ENCODE measurements at places on chromosomes 6 and 20.

GRCh38 chr6:73739096-73739495 is 43.1 kb downstream of the CD109 start:
- peak; percentile 60 for DNase-seq

- no peak for DNase-seq
Observed at GRCh38 chr6:36758516-36759147, 61.0 kb downstream of the RAB44 start.

GRCh38 chr6:129577691-129578090 is 132.3 kb downstream of the ARHGAP18 start:
- no peak for DNase-seq

- no peak for DNase-seq
Observed at GRCh38 chr6:14429396-14429795, 311.8 kb downstream of the CD83 start.

DNA sequence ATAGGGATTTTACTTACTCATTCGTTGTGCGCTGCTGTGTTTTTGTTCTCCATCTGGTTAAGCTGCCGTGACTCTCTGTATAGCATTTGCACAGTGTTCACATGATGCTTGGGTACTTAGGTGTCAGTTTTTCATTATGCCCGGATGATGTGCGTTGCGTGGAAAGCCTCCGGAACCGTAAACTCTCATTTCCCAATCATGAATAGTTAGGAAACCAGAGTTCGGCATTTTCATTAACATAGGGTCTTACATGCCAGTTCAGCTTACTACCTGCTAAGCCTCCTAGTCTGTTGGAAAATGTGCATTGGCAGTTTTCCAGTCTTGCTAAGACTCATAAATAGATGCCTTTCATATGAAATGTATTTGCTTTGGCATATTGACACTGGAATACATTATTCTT is 483.4 kb upstream of the FLRT3 start:
- DNase-seq = no peak

- no peak for DNase-seq
Observed at GRCh38 chr20:37941992-37942391, 39.1 kb downstream of the VSTM2L start.

DNA sequence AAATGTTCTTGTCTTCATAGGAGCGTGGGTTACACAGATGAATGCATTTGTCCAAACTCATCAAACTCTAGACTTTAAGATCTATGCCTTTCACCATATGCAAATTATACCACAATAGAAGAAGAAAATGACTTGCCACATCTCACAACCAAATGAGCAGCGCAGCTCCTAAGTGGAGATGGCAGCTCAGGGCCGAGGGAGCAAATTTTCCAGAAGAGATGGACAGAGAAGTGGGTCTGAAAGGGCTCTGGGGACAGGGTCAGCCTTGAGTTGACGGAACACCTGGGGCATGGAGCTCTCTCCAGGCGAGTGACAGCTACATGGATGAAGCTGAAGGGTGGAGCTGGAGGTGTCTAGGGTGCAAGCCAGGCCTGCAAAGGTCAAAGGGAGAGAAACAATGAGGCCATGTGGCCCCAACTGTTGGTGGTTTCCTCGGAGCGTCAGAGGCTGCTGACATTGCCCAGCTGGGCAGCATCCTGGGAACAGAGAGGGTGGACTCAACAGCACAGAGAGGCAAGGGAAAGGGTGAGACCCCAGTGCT is 228.3 kb downstream of the NRN1 start:
- no peak for DNase-seq

DNA sequence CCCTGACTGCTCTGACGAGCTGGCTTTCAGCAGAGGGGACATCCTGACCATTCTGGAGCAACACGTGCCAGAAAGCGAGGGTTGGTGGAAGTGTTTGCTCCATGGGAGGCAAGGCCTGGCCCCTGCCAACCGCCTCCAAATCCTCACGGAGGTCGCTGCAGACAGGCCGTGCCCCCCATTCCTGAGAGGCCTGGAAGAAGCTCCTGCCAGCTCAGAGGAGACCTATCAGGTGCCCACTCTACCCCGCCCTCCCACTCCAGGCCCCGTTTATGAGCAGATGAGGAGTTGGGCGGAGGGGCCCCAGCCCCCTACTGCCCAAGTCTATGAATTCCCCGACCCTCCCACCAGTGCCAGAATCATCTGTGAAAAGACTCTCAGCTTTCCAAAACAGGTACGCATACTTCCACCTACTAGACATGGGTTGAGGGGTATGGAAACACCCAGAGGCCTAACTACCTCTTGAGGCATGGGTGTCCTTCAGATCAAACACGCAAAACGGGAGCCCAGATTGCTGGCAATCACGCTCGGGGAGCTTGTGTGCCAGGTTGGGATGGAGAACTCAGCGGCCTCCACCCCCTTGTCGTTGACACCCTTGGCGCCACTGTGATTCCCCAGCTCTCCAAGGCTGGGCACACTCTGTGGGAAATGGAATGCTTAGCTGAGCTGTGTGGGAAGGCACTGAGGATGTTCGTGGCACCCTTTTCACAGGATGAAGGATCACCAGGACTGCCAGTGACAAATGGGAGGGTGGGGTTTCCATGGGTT is 25.3 kb downstream of the CASS4 start:
- no peak for DNase-seq

GRCh38 chr6:42224222-42225028 is 6.8 kb upstream of the MRPS10 start:
- DNase-seq = peak; percentile 92

DNA sequence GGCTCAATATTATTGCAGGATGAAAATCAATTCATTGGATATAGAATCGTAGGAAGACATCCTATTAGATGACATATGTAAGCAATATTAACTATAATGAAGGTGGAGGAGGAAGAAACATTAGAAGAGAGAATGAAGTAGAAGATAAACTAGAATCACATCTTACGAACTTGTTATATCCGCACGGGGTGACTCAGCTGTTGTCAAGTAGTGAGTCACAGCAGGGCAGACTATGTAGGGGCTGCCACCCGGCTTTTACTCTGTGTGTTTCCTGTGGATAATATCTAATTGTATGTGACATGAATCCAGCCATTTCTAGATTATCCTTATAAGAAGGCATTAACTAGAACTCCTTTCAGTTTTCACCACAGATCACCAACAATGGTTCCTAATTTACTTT is 520.2 kb downstream of the DOK5 start:
- peak; percentile 34 for DNase-seq

- no peak for DNase-seq
Observed at GRCh38 chr20:58313396-58313795, 3.9 kb downstream of the RAB22A start.

GRCh38 chr6:163533443-163533842 is 118.9 kb downstream of the QKI start:
- peak; percentile 50 for DNase-seq

DNA sequence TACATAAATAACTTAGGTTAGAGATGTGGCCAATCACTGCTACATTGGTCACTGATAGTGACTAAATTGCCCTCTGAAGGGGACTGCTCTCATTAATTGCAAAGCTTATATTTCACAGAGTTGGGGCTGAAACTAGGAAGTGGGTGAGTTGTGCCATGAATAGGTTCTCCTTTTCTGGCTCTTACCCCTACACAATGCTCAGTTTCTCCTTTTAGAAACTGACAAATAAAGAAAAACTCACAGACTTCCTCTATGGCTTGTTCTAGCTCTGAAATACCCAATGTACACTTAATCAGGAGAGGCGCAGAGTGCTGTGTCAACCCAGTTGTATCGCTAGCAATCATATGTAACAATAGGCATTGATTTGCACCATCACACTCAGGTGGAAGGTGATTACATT is 41.2 kb upstream of the PROKR2 start:
- DNase-seq = no peak

DNA sequence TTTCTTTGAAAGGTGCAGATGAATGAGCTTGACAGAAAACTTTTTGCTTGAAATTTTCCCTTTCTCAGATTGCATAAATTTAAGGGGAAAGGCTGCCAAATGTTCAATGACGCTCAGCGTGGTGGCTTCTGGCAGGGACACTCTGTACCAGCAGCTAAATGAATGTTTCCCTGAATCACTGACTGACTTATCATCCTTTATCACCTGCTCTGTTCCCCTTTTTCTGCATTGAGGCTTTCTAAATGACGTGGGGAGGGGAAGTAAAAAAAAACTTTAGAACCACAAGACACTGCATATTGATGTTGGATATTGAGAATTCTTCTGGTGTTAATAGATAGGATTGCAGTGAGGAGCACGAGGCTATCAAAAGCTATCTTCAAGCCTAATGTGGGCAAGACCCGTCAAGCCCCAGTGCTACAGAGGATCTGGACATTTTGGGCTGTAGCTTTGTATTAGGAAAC is 46.9 kb upstream of the ENPP5 start:
- no peak for DNase-seq

DNA sequence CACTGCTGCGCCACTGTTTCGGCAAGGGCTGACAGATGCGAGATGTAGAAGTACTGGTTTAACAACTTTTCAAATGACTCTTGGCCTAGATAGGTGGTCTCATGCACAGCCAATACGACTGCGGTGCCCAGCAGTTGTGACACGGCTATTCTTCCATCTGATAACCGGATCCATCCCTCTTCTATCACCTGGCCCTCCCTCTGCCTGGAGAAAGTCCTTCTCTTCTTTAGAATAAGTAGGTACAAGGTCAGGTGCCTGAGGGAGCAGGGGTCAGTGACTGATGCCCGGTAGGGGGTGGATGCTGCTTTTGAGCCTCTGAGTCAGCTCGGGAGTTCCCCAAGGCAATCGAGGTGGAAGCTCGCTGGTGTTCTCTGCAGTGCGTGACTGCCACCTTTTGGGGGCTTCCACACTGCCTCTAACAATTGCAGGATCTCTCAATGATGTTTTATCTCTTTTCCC is 166.8 kb upstream of the GRIK2 start:
- DNase-seq = peak; percentile 44

DNA sequence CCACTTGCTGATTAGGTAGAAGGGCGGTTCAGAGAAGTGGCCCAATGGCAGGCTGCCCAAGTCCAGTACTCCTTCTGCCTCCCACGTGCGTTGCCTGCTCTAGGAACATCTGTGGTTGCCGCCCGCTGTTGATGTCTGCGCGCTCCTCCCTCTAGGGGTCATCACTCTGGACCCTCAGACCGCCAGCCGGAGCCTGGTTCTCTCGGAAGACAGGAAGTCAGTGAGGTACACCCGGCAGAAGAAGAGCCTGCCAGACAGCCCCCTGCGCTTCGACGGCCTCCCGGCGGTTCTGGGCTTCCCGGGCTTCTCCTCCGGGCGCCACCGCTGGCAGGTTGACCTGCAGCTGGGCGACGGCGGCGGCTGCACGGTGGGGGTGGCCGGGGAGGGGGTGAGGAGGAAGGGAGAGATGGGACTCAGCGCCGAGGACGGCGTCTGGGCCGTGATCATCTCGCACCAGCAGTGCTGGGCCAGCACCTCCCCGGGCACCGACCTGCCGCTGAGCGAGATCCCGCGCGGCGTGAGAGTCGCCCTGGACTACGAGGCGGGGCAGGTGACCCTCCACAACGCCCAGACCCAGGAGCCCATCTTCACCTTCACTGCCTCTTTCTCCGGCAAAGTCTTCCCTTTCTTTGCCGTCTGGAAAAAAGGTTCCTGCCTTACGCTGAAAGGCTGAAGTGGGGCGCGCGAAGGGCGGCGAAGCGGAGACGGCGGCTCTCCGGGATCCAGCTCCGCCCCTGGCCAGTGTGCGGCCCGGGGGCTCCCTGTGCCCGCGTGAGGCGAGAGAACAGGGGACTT is 8.5 kb downstream of the TRIM15 start:
- no peak for DNase-seq

DNA sequence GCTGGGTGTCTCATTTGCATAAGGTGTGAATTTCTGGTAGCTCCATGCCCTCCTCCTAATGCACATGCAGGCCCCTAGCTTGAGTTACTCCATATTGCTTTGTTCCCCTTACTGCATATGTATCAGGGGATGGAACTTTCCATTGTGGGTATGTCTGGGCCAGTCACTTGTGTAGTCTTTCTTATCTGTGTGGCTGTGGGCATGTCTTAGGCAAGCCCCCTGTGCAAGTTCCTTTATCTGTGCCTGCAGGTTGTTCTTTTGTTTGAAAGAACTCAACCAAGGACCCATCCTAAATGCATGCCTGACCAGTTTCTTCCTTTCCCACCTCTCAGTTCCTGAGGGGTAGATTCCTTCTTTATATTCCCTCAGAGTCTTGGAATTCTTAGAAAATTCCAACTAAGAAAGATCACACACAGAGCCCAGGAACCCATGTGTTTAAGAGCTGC is 23.6 kb downstream of the MBOAT1 start:
- no peak for DNase-seq

DNA sequence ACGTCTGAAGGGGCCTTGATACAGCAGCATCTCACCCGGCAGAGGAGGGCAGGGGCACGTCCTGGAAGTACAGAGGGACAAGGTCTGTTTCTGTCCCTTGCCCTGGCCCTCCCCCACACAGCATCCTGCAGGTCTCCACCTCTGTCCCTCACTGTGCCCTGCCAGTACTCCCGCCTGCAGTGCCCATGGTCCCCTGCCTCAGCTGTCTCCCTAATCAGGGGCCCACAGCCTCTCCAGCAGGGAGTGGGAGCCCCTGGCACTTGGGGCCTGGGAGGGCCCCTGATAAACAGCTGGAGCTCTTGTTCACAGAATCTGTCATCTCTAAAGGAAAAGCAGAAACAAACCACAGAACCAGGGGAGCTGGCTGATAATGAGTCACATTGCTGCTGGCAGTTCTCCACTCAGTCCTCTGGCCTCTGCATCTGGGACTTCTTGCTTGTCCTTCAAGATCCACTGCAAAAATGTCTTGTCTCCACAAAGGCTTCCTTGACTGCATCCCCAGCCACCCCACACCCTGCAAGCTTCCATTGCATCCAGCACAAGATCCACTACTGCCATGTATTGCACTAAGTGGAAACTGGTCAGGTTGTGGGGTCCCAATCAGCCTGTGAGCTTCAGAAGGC is 33.2 kb upstream of the TAF8 start:
- DNase-seq = peak; percentile 7

DNA sequence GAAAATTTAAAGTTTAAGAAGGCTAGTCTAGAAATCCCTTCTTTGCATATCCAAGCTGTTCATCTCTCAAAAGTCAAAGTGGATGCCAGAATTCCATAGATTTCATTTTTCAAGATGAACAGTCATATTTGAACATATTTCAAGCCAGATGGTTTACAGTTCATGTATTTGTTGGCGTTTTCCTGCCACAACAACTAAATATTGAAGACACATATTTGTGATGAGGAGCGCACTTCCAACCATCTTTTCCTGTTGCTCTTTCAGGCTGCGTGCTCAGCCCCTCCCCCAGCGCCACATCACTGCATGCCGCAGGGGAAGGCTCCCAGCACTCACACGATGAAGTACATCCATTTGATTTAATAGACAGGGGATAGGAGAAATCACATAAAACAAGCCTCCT is 5.9 kb upstream of the NOX3 start:
- no peak for DNase-seq

DNA sequence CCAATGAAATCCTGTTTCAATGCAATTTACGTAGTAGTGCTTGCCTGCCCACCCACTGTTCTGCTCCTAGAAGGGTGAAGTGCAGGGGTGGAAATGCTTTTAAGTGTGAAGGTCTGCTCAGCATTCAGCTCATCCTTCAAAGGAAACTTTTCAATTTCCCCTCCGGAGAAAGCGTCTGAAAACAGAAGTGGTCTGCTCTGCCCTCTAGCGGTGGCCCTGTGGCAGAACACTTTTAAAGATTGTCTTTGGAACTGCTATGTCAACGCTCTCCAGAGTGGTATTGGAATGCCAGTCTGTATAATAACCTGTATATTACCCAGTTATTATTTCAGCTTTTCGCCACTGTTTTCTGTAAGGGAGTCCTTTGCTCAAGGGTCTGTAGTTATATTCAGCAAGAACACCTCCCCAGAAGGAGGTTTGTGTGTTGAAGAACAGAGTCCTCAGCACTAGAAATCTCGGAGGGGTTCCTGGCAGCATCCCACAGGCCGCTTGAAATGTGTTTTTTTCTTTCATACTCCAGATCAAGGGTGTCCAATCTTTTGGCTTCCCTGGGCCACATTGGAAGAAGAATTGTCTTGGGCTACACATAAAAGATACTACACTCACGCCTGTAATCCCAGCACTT is 63.1 kb upstream of the KLHL31 start:
- peak; percentile 50 for DNase-seq
